ENCODE measurements at places on chromosomes 12 and 14.

DNA sequence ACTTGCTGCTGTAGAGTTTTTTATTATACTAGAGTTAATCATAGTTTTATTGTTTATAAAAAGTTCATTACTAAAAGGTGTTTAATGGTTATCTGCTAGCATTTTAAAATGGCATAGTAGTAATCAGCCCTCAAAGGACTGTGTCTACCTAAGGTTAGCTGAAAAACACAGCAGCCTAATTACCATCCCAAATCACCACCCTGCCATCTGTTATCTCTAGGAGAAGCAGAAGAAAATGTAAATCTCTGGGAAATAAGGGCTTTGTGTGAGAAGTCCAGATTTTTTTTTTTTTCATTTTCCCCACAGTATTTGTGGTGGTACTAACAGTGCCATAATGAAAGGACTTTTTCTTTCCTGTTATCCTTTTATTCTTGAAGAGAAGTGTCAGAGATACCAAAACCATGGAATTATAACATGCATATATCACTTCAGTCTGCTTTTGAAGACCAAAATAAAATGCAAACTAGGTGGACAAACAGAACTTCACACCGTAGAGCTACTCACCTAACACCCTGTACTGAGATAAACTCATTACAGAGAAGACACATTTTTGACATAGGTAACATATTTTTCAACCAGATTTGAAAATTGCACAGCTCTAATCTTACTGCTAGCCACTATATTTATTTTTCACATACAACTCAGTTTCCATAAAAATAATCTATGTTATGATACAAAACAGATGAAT is 876.2 kb downstream of the C12orf50 start:
- DNase-seq: no peak

- peak; percentile 27 for DNase-seq
These were observed 42.2 kb downstream of the TAOK3 start for GRCh38 chr12:118330421-118331018.

DNA sequence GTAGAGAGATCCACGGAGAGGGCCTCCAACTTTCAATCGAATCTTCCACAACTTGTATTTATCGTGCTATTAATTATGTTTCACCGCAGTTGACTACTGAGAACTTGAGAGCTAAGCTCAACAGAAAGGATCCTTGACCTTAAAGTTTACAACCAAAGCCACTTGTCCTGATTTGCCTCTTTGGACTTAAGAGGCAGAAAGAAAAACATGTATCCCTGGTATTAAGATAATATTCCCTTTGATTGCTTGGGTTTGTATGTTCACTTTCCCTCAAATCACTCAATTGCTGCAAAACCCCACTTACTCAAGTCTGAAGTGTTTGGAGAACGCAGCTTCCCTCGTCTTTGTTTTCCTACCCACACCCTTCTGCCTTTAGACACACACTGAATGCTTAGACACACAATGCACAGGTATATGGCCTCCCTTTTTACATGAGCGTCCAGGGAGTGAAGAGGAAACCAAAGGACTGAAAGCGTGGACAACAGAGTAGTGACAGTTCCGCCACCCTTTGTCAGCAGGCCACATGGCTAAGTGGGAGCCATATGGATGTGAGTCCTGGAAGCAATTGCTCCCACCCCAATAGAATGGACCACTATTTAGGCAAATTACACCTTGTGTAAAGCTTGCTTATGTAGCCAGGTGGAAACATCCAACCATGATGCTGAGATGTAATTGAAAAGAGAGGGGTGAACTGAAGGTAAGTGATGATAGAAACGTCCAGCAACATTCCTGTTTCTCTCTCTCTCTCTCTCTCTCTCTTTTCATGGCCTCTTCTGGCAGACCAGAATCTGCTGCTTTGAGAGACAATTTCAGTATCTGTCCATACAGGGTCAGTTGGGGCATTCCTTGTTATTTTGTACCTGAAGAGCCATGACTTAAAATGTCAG is 1.4 kb upstream of the PKP2 start:
- DNase-seq: no peak

DNA sequence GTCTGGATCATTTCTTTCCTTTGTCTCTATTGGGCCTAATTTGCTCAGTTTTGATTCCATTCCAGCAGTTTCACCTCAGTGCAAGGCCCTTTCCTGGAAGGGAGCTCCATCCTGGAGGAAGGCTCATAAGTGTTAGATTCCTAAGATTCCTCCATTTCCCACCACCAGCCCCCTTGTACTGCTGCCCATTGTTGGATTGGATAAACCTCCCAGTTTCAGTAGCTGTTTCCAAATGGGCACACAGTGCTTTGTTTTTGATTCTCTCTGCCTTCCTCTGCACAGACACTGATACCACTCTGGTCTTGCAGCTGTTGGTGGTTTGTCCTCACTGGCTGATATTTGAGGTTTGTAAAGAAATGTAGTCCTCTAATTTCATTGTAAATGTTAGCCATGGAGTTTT is 158.9 kb downstream of the SLC15A5 start:
- DNase-seq: no peak

GRCh38 chr14:50001999-50002925 is 109.4 kb downstream of the ARF6 start:
- no peak for DNase-seq

GRCh38 chr14:105739331-105740102 is 213.1 kb downstream of the TMEM121 start:
- no peak for DNase-seq

DNA sequence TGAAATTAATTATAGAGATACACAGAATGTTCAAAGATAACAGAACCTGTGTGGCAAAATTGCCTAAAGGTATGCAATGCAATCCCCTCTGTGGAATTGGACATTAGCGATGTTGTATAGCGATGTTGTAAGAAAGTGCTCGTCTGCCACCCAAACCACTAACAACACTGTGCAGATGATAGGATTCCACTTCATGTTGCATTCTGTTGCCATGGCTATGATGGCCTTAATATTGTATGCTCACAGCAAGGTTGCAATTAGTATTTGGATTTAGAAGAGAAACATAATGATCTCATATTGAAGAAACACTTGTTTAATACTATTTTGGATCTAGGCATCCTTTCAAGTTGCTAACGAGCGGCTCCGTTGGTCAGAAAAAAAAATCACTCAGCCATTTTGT is 260.3 kb downstream of the BCAT1 start:
- DNase-seq: peak; percentile 45

GRCh38 chr12:89461649-89462612 is 62.7 kb downstream of the GALNT4 start:
- peak; percentile 74 for DNase-seq

DNA sequence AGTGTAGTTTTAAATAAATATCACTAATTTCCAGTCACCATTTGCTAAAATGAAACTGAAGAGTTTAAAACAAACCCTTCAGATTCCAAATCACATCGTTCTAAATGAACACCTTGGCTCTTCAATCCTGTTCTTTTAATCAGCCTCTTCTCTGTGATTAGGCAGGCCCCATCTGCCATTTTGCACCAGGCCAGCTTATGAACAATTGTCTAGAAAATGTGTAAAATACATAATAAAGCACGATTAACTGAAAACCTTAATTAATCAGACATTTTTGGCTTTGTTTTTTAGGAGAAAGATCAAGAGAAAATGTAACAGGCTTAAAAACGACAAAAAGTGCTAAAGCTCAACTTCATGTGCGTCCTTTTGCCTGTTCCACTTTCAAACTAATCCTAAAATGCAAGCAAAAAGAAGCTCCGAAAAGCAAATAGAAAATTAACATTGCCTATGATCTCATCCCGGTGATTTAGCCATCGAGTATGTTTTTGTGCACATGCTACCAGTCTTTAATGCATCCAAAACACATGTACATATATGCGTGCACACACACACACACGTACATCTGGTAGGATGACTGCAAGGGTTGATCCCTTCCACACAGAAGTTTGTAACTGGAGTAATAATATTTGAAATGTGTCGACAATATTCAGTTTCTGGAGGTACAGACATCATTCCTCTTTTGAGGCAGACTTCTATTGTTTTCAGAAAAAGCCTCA is 288.6 kb downstream of the FOXN3 start:
- DNase-seq: no peak

DNA sequence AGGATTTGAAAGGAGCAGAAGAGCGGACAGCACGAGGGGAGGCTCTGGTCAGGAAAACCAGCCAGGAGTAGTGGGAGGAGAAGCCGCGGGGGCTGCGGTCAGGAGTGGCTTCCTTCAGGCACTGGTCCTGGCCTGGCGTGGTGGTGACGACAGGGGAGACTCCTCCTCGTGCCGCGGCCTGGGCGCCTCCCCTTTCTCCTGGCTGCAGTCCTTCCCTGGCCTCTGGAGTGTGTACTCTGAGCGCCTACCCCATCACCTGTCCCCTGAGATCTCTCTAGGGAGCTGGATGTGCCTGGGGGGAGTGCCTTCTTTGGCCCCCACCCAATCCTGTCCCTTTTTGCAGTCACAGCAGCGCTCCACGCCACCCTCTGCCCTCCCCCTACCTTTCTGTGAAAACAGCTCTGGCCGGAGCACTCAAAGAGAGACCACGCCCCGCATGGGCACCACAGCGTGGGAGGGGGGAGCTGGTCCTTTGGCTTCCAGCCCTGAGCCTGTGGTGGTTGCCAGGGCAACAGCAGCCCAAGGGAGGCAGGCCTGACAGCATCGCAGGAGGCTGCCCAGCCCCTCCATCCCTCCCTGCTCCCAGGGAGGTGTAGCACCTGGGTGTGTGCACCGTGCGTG is 125.9 kb downstream of the CALM1 start:
- DNase-seq: peak; percentile 26

GRCh38 chr12:51415931-51416330 is 8.7 kb upstream of the SLC4A8 start:
- no peak for DNase-seq

GRCh38 chr12:93247313-93247991 is 130.3 kb upstream of the NUDT4 start:
- no peak for DNase-seq

GRCh38 chr12:88951177-88951576 is 370.9 kb upstream of the KITLG start:
- DNase-seq: peak; percentile 18

DNA sequence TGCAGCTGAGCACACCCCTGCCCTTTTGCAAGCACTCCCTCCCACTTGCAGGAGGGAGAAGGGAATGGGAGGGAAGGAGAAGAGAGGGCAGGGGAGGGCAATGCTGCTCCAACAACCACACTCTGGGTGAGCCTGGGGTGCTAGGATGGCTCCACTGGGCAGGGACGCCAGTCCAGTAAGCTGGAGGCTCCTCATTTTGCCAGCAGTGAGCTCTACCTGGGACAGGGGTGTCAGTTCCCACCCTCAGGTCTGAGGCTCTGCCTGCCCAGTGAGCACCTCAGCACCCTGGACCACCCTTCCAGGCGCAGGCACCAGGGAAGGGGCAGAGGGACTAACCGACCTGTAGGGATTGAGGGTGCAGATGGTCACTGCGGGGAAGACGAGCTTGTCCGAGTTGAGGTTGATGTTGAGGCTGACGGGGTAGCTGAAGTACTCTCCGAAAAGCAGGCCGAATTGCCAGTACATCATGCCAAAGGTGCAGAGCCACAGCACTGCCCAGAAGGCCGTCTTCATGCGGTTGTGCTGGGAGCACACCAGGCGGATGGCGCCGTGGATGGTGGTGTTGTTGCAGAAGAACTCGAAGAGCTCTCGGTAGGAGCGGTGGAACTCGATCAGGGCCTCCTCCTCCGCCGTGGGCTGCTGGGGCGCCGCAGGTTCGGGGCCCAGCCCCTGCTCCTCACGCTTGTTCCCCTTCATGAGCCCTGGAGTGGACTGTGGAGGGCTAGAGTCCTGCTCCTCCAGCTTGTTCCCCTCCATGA is 1.2 kb downstream of the SCNN1A start:
- no peak for DNase-seq

- no peak for DNase-seq
These were observed 289.3 kb downstream of the DUSP6 start for GRCh38 chr12:89062996-89063395.

- DNase-seq: no peak
These were observed 663 bp downstream of the WASHC3 start for GRCh38 chr12:102061096-102061559.

- DNase-seq: no peak
These were observed 16.4 kb upstream of the NUDT4 start for GRCh38 chr12:93361151-93361919.

DNA sequence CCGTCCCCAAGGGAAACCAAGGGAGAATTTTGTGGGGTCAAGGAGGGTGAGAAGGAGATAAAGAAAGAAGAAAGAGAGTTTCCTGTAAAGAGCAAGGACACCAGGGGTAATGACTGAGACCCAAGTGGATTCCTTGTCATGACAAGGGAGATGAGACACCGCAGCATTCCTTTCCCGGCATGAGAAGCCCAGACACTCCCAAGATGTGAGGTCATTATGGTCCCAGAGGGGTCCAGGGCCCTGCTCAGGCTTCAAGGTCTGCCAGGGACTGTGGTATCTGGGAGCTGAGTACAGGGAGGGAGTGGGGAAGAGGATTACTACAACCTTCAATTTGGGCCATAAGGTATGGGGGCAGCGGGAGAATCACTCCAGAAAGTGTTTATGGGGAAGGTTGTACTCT is 58.1 kb downstream of the SPTB start:
- no peak for DNase-seq

- no peak for DNase-seq
These were observed 26.9 kb downstream of the MOK start for GRCh38 chr14:102277874-102278630.

- peak; percentile 57 for DNase-seq
These were observed 265.6 kb downstream of the AACS start for GRCh38 chr12:125330645-125331341.

DNA sequence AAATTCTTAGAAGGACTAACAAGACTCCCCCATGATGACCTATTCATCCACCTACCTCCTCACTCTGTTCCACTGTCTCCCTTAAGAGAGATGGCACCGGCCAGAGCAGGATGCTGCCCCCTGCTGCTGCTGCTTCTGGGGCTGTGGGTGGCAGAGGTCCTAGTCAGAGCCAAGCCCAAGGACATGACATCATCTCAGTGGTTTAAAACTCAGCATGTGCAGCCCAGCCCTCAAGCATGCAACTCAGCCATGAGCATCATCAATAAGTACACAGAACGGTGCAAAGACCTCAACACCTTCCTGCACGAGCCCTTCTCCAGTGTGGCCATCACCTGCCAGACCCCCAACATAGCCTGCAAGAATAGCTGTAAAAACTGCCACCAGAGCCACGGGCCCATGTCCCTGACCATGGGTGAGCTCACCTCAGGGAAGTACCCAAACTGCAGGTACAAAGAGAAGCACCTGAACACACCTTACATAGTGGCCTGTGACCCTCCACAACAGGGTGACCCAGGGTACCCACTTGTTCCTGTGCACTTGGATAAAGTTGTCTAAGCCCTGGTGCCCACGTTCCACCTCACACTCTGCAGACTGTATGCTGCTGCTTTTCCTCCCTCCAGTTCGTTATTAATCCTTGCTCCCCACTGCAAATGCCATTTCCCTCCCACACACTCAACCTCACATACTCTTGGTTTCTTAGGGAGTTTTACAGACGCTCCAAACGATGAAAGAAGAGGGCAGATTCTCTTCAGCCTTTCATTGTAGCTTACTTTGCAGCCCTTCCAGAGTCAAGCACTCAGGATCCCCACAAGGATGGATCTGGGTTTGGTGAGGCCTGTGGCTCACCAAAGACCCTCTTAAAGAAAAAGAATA is at the start of gene RNASE8:
TSS of gene RNASE8 (plus strand) at position 20 of the 873 bp plus-strand sequence. CDS start at position 91, 71 bp downstream.
- DNase-seq: no peak

DNA sequence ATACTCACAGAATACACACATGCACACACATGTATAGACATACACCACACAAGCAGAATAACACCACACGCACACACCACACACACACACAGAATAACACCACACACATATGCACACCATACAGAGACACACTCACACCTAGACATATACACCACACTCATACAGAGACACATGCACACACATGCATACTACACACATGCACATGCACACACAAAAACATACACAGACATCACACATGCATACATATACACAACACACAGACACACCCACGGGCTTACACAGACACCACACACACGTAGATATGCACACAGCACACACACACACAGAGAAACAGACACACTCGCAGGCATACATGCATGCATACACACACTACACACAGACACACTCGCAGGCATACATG is 49.7 kb downstream of the NTF3 start:
- no peak for DNase-seq
